ENCODE measurements at places on chromosomes 13 and 19.

DNA sequence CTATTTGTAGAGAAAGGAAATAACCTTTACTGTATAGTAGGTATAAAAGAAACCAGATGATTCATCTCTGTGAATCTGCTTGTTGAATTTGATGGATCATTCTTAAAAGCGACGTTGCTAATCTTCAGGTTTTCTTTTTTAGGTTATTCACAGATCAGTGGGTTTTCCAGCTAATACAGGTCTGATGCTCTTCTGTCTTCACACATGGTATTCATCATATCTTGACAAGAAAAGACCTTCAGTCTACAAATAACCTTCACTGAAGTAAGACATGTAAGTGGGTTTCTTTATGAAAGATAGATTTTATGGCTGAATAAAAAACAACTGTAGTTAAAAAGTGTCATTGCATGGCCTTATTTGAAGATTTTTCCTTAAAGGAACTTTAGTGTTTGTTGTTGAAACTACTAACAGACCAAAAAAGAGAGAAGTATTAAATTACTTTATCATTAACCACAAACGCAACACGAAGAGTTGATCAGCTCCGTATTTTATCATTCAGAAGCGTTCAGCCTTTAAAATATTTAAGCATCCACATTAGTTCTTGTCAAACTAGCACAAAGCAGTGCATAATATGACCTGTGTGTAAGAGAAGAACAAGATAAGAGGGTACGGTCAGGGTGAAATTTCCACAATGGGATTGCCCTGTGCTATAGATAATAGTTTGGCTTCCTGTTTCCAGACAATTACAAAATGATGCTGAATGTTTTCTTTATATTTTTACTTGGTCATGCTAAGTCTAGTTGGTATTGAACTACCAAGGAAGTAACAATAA is 299.5 kb downstream of the MZT1 start:
- DNase-seq, result no peak

DNA sequence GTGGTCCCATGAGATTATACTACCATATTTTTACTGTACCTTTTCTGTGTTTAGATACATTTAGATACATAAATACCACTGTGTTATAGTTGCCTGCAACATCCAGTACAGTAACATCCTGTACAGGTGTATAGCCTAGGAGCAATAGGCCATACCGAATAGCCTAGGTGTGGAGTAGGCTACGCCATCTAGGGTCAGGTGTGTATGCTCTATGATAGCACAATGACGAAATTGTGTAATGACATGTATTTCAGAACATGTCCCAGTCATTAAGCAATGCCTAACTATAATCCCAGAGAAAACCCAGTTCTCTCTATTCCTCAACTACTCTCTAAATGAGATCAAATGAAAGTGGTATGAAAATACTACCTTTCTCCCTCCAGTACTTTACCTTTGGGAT is 3.9 kb downstream of the SLC25A15 start:
- DNase-seq, result no peak

GRCh38 chr19:49116544-49116943 is 2.4 kb downstream of the LIN7B start:
- no peak for DNase-seq

DNA sequence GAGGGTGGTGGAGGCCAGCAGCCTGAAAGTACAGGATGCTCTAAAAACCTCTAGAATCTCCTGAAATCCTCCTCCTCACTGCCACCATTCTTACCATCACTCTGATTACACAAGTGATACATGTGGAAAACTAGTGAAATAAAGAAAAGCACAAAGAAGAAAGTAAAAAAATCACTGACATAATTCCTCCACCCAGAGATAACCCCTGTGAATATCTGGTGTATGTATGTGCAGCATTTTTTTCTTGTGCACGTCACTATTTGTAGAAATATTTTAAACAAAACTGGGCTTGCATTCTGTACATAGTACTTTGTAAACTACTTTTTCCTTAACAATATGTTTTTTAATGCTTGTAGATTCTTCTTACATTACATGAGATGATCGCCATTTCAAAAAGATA is 73.2 kb downstream of the CDADC1 start:
- no peak for DNase-seq

DNA sequence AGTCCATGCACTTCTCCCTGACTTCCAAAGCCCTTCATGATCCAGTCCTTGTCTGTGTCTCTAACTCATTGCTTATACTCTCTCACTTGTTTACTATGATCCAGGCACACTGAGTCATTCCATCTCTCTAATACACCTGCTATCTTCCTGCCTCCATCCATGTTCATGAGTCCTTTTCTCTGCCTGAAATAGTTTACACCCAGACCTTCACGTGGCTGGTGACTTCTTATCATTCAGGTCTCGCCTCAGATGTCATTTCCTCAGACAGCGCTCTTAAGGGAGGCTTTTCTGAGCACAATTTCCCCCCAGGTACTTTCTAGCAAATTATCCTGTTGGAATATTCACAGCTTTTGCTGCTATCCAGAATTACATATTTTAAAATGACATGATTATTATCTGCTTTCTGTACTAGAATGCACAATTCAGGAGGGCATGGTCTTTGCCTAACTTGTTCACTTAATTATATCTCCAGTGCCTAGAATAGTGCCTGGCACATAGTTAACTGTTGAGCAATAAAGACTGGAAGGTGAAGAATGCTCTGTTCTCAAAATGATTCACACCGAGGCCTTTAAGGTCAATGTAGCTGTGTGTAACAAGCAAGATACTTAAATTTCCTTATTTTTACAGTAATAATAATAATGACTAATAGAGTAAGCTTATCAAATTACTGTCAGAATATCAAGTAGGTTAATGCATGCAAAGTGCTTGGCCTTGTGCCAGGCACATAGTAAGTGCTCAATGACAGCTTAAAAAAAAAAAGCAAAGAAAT is 183.7 kb upstream of the SPRY2 start:
- DNase-seq, result no peak

DNA sequence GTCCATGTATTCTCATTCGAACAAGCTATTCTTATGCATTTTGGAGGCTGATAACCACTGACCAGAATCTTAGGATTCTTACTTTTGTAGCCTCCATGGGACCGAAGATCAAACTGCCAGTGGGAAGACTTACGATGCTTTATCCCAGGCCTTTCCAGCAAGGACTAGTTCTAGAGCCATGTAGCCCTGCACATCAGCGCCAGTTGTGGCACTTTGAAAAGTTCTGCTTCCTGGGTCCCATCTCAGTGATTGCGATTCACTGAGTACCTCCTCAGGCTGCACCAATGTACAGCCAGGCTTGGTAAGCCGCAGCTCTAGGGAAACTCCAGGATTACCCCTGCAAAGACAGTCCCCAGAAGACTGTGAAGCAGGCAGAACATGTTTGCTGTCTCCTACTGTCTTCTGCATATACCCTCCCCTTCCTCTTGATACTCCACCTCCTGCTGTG is 18.9 kb upstream of the ENOX1 start:
- DNase-seq, result no peak

- DNase-seq, result no peak
Observed at GRCh38 chr19:37867831-37868230, 38.6 kb downstream of the WDR87 start.

- no peak for DNase-seq
Observed at GRCh38 chr13:68888832-68889231, 1218.8 kb upstream of the ATXN8OS start.

GRCh38 chr13:81987159-81987558 is 1646.2 kb upstream of the SPRY2 start:
- no peak for DNase-seq

DNA sequence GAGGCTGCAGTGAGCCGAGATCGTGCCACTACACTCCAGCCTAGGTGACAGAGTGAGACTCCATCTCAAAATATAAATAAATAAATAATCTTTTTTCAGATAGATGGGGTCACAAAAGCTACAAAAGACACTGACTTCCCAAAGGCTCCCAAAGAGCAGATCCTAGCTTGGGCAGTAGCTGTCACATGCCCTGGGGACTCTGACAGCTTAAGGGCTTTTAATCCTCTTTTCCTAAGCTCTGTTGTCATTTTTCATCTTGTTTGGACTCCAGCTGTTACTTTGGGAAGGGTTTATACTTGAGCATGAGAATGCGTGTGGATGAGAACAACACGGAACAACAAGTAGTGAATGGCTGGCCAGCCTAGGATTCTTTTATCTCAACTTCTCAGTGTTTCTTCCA is 231.7 kb downstream of the MZT1 start:
- DNase-seq, result no peak

DNA sequence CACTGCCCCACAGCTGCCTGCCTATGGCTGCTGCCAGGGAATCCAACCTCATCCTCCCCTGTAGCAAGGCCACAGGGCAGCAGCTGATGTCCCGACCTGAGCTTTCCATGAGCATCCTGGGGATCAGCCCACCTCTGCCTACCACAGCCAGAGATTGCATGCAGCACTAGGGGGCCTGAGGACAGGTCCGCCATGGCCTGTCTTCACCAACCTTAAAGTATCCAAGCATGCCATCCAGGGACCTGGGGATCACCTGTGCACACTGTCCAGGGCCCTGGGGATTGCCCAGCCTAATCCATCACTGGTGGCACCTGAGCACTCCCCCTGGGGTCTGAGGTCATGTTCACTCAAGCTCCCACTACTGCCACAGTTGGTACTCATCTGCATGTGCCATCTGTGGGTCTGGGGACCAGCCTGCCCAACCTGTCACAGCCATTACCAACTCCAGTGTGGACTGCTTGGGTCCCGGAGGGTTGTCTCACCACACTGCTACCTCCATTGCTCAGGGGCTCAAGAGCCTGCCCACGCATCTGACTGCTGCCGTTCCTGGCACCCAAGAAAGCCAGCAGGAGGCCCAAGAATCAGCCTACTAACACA is 53.0 kb downstream of the KCTD15 start:
- no peak for DNase-seq

DNA sequence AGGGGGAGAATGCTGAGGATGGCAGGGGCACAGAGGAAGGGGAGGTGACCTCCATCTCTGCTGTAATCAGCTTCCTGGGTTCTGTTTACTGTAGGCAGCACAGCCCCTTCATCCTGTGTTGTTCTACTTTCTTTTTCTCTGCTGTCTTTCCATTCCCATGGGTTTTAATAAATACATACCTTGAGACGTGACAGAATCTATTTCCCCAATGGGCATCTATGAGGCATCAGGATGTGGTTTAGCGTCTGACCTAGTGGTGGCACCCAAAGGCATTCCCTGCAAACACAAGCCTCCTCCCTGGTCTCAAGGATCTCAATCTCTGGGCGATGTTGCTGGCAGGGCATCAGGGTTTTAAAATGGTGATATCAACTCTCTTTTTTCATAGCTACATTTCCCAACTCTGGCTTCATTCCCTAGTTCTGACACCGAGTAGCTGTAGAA is 60.8 kb downstream of the ALOX5AP start:
- DNase-seq, result peak; percentile 17

- DNase-seq, result no peak
Observed at GRCh38 chr19:46901701-46902401, 41.1 kb downstream of the ARHGAP35 start.

- no peak for DNase-seq
Observed at GRCh38 chr13:111066544-111066943, 48.6 kb upstream of the ARHGEF7 start.

DNA sequence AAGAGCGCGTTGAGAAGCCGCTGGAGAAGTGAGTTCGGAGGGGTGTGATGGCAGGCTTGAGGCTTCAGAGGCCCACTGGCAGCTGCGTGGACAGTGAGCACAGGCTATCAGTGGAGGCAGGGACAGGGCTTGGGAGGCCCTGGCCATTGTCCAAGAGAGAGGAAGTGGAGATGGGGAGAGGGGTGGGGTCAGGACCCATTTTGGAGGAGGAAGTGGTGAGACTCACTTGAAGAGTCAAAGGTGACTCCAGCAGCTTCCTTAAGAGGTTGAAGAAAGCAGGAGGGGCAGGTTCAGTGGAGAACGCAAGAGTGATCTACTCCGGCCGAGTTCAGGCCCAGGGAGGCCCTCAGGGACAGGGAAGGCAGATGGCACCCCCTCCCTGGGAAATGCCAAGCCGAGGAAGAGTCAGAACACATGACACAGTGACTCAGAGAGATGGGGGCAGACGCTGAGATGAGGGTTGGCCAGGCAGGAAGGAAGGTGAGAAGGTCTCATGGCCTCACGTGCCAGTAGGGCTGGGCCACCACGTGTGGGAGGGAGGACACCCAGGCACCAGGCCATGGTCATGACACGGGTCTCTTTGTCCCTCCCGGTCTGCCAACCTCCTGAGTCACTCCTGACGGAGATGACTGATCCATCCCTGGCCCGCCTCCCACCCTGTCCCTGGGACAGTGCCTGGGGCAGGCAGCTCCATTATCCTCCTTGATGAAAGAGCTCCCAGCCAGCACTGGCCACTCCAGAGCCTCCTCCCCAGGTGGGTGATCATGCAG is 10.1 kb upstream of the CD22 start:
- DNase-seq, result no peak

GRCh38 chr13:51158880-51159518 is 47.9 kb upstream of the C13orf42 start:
- DNase-seq, result no peak

DNA sequence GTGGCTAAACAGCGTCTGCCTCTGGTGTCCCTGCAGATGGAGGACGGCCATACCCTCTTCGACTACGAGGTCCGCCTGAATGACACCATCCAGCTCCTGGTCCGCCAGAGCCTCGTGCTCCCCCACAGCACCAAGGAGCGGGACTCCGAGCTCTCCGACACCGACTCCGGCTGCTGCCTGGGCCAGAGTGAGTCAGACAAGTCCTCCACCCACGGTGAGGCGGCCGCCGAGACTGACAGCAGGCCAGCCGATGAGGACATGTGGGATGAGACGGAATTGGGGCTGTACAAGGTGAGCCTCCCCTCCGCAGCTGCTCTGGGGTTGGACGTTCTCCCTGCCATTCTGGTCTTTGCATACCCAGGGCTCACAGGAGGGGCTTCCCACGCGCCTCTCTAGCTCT is 19.9 kb downstream of the UHRF1 start:
- DNase-seq, result no peak

GRCh38 chr19:47447470-47448359 is 24.0 kb downstream of the SLC8A2 start:
- no peak for DNase-seq

DNA sequence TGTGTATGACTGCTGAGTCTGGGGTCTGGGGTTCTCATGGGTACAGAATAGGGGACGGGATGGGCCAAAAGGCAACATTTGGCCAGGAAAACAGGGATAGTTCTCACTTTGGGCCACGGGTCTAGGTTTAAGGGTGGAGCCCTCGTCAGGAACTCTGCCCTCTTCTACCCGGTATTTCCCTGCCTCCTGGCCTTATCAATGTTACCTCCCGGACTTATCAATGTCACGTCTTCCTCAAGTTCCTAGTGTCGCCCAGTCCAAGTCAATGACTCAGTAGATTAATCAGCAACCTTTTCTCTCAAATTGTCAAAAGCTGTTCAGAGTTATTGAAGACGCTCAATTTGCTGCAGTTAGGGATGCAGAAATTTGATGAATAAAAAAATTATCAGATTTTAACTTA is 234.8 kb downstream of the B3GLCT start:
- no peak for DNase-seq

DNA sequence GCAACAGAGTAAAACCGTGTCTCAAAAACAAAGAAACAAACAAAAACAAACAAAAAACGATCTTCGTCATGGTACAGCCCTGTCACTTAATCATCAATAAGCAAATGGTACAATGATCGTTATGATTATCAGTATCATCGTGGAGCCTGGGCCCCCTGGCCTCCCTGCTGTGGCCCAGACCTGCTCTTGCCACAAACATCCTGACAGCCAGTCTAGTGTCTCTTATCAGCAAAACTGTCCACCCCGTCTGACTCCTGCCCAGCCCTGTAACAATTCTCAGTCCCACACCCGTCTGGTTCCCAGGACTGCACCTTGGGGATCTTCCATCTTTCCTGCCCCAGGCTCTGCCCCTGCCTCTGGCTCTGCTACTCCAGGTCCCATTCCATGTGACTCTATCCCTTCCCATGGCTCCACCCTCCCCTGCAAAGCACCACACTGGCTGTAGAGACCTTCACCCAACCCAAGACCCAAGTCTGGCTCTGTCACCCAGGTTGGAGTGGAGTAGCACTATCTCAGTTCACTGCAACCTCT is 5.7 kb downstream of the ZNF653 start:
- DNase-seq, result no peak
